Activated CD4-positive, alpha-beta T cell treated with anti-CD3 and anti-CD28 coated beads, Interleukin-2, amount 50 U/mL, for 48 hours (primary cell): ENCODE measurements at places on chromosomes 5 and 9.

- DNase-seq: no peak
Measured at GRCh38 chr5:73989956-73990355, 364.0 kb downstream of the ARHGEF28 start.

- peak; percentile 49 for DNase-seq
Measured at GRCh38 chr5:159337016-159337955, 7.0 kb upstream of the IL12B start.

DNA sequence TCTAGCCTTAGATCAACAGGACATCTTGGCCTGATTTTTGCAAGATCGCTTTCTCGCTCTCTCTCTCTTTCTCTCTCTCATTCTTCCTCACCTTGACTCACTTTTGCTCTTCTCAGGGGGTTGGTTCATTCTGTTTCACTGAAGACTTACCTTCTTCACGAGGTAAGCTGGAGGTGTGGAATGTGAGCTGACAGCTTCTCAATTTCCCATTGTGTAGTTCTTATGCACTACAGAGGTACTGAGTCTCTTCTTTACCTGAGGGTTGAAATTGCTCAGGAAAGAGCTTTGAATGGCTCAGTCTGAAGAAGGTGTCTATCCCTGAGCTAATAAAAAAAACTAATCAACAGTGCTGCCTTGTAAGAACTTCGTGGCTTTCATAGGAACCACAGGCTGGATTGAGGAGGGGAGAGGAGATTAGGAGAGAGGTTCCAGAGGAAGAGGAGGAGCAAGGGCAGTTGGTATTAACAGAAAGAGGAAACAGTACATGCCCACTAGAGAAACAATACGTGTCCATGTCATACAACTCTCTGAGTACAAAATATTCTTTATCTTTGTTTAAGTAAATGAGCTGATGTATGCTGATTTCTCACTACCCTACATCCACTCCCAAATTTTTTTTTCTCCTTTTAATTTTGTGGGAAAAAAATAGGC is 192.2 kb downstream of the TMEM167A start:
- DNase-seq: no peak

DNA sequence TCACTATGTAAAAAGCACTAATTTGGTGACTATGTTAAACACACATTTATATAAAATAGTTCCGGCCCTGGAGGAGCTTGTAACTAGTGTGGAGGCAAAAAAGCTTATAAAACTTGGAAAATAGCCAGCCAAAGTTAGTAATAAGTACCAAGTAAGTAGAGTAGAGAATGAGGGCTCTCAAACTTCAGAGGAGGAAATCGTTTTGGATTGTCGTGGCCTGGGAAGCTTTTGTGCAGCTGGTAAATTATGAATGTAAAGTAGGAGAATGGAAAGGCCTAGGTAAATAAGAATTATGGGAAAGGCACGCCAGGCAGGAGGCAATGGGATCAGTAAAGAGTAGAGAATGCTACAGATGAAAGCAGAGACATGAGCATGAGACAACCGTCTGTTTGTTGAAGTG is 832.7 kb upstream of the ZNF608 start:
- no peak for DNase-seq

DNA sequence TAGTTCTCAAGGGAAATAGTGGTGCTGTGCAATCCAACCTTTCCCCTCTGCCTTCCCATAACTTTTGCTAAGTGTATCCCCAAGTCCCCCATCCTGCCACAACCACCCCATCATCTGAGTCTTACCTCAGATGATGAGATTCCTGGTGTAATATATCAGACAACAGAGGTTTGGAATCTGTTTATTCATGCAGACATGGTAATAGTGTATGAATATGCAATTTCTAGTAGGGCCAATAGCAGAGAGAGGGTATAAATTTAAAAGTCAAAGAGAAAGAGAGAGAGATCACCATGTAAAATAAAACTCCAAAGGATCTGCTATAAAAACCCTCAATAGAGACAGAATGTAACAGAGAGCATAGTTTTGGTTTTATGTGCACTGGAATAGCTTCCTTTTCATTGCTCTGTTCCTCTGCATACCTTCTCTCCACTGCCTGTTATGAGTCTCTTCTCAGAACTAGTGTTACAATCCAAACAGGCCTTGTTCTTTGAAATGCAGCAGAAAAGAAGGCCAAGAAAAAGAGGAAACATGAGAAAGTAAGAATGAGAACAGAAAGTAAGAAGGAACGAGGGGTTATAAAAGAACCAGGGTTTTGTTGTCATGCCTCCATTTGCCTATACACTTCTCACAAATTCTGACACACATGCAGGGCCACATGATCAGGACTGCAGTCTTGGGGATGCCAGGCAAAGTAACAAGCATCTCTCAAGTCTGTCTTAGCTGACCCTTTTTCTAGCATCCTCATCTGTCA is 278.0 kb downstream of the CETN3 start:
- no peak for DNase-seq

DNA sequence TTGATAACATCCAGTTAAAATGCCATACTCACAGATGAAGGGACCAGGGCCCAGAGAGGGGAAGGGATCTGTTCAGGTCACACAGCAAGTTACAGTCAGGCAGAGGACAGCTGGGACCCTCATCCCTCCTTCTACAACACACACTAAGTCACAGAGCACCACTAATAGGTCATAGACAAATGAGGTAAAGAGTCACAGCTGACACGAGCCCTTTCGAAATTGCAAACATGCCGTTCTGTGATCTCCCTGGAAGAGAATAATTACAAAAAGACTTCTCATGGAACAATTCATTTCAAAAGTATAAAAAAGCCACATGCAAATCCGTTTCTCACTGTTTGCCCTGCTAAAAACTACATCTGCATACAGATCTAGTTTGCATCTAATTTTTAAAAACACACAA is 15.5 kb downstream of the IGFBPL1 start:
- DNase-seq: no peak

DNA sequence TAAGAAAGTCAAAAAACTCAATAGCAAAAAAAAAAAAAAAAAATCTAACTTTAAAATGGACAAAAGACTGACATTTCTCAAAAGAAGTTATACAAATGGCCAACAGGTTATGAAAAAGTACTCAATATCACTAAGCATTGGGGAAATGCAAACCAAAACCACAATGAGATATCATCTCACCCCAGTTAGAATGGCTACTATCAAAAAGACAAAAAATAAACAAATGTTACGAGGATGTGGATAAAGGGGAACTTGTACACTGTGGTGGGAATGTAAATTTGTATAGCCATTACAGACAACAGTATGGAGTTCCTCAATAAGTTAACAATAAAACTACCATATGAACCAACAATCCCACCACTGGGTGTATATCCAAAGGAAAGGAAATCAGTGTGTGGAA is 37.2 kb downstream of the ENC1 start:
- no peak for DNase-seq

- no peak for DNase-seq
Measured at GRCh38 chr5:76942581-76942980, 10.3 kb upstream of the CRHBP start.

- no peak for DNase-seq
Measured at GRCh38 chr9:113178087-113178486, 27.3 kb downstream of the SLC31A2 start.

DNA sequence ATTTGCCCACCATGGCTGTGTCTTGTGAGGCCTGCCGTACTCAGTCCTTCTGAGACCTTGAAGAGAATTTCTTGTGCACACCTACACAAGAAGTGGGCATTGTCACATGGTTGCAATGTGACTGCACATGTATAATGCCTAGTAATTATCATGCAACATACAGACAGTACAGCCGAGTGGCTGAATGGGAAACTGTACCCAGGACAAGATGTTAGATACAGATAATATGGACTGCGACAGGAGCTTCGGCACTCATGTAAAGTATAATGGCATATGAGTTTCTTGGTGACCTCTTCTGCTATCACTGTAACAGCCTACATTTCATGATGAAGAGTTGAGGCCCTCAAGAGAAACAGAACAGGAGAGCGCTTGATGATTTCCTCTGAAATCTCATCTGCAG is 4.8 kb upstream of the PRKACG start:
- no peak for DNase-seq

- DNase-seq: no peak
Measured at GRCh38 chr5:175555168-175555785, 76.9 kb downstream of the SFXN1 start.

DNA sequence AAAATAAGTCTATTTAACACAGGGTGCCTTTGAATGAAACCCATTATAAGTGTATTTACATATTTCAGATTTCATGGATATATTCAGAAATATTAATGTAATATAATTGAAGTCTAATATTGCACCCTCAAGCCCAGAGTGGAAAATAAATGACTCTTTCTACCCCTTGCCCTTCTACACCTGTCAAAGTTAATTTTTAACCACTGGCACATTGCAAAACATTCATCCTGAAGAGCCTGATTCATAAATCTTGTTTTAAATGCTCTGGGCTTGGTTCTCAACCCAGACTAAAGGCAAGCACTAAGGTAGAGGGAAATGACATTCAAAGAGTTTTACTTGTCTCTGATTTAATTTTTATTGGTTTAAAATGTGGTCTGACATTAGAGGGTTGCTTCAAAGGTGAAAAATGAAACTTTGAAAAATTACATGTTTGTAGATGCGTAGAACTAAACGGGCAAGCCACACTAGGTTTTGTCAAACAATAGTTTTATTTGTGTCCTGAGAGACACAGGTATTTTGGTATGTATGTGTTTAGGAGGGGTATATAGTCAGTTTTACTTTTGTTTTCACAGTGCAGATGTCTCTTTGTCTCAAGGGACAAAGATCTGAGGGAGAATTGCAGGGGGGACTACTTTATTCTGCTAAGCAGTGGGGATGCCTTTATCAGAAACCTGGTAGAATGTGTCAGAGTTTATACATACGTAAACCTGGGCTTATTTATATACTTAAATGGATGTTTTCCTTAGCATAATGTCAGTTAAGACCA is 69.7 kb downstream of the PIK3R1 start:
- no peak for DNase-seq

- peak; percentile 67 for DNase-seq
Measured at GRCh38 chr5:157602505-157602904, 26.9 kb upstream of the ADAM19 start.

DNA sequence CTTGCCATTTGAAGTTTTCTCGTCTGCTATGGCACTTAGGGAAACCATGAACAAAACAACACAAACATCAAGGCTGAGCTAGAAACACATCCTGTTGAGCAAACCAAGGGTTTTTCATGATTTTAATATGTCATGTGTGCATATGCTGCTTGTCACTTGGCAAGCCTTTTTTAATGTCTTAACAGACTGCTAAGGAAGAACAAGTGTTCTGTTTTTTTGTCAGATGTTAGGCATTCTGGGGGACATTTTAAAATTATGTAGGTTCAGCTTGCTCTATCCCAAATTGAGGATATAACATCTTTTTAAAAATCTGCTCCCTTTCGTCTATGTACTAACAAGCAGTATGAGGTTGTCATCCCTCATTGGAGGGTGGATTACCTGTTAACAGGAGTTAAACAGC is 150.3 kb downstream of the HTR1A start:
- DNase-seq: no peak

GRCh38 chr9:107755246-107755645 is 265.7 kb upstream of the KLF4 start:
- DNase-seq: no peak

DNA sequence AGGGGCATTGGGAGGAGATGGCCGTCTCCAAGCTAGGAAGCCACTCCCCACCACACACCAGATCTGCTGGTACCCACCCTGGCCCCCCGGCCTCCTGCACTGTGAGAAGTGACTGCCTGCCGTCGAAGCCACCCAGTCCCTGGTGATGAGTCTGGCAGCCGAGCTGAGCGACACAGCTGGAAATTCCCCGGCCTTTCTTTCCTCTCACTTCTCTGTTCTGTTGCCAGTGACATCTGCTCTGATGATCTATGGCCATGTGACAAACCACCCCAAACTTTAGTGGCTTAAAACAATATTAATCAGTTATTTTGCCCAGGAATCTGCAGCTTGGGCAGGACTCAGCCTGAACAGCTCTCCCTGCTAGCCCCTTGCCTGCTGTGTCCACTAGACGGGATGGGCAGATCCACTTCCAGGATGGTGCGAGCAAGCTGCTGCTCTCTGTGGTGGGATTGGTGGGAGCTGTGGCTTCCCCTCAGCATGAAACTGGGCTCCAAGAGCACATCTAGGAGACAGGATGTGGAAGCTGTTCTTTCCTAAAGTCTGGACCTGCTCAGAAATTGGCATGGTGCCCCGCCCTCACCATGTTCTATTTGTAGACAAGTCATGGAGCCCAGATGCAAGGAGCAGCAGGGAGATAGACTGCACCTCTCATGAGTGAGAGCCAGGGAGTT is 211.2 kb downstream of the GADD45G start:
- no peak for DNase-seq

DNA sequence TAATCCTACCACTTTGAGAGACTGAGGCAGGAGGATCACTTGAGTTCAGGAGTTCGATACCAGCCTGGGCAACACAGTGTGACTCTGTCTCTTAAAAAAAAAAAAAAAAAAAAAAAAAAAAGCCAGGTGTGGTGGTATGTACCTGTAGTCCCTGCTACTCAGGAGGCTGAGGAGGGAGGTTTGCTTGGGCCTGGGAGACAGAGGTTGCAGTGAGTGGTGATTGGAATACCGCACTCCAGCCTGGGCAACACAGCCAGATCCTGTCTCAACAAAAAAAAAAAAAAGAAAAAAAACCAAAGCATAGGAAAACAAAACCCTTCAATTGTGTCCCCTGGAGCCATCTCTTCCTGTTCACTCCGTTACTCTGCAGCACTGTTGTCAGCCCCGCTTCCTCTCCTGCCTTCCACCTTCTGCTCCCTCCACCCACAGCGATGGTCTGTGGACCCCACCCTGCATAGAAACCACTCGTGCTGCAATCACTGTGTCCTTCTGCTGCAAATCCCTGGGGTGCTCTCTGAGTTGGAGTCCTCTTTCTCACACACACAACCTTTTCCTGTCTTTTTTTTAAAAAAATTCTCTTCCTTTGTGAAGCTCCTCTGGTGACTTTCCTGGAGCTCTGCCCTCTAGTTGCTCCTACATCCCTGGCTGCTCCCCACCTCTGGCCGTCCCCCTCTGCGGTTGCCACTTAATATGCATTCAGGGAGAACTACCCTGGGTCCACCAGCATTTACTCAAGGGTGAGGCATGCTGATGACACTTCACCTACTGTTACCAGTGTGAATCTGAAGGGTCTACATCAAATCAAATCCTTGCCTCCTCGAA is 22.2 kb downstream of the CCT5 start:
- no peak for DNase-seq

- no peak for DNase-seq
Measured at GRCh38 chr5:93875693-93876092, 134.3 kb upstream of the POU5F2 start.

DNA sequence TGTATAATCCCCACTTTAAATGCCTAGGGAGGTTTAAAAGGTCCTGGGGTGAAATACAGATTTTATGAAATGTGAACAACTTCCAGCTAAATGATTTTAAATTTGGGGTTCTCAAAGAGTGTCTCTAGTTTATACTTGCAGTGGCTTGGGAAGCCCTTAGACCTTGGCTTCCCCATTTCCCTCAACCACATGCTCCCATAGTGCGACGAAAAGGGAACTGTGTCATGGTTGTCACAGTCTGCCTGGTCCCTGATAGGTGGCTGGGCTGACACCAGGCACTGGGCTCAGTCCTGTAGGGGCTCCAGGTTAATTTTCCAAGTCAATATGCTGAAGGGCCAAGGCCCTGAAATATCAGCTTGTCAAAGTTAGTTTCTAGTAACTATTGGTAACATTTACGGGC is 10.4 kb upstream of the CXCL14 start:
- DNase-seq: no peak
